ENCODE measurements at places on chromosomes 6 and 20.

GRCh38 chr20:25205277-25206062 lies 10.0 kb downstream of the ENTPD6 start:
- DNase-seq: no peak

DNA sequence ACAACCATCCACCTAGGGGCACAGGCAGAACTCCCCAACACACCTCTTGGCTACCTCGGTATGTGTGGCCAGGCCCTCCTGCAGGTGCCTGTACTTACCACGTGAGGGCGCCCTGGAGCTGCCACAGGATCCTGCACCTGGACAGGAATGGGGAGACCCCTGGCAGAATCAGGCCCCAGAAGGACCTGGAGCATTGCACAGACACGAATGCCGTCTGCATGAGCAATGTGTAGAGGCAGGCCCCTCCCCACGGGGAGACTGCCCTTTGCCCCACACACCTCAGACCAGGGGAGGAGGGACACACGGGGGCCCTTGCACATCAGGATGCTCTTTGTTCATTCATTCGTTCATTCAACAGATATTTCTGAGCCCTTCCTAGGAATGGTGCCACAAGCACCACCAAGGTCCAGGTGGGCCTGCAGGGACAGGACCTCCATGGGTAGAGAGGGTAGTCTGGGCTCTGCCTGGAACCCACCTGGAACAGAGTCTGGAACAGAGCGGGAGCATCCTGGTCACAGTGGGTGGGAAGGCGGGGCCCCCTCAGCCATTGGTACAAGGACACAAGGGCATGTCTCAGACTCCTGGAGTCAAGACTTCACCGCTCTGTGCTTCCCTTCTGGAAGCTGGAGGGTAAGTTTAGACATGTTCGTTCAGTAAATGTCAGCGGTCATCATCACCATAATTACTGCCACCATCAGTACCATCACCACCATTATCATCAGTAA lies 32.3 kb downstream of the YTHDF1 start:
- DNase-seq: peak; percentile 13

- DNase-seq: no peak
Measured at GRCh38 chr6:901696-902460, 208.9 kb upstream of the EXOC2 start.

GRCh38 chr6:168274037-168274952 lies 45.3 kb downstream of the DACT2 start:
- no peak for DNase-seq

DNA sequence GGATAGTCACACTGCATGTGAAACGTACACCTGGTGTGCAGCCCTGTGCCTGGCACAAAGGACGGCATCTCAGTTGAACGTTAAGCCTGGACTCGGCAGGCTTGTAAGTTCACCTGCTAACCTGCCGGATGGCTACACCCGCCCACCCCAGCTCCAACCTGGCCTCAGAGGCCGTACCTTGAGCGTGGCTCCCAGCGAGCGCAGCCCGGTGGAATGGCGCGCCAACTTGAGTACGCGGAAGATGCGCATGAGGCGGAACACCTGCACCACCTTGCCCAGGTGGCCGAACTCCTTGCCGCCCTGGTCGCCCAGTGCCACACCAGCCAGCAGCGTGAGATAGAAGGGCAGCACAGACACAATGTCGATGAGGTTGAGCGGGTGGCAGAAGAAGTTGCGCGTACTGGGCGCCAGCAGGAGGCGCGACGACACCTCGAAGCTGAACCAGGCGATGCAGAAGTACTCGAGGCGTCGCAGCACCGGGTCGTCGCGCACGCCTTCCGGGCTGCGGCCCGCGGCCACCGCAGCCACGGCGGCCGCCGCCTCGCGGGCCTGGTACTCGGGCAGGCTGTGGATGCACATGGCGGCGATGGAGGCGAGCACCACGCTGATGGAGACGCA lies 3.3 kb downstream of the KCNS1 start:
- peak; percentile 39 for DNase-seq

DNA sequence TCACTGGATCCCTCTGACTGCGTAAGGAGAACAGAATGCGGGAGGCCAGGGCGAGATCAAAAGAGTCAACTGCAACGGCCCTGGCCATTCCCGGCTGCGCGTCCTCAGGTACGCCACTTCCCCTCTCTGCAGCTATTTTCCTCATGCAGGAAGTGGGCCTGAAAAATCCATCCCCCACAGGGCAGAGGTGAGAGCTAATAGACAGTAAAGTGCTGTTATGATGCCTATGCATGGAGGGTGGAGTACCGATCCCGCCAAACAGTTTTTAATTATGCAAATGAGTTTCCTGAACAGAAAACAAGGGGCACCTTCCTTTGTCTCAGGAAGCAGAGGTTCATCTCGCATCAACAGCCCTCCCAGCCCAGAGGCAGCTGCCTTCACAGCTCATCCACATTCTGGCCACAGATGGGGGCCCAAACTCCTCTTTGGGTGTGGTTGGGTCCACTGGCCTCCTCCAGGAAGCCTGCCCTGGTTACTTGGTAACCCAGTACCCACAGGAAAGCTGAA lies 9.3 kb downstream of the PREX1 start:
- DNase-seq: no peak

DNA sequence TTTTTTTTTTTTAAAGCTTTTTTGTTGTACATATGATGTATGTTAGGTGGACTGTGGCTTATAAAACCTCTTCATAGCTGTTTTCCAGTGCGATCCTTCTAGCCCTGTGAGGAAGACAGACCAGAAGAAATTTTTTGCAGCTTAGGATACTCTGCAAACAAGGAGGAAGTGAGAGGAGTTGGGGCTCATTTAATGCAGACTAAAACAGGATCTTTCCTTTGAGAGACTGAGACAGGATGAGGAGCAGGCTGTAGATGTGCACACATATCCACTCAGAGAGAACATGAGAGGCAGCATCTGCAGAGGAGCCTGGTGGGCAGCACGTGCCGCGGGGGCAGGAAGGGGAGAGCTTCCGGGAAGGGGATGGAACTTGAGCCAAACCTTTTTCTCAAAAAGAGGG lies 45.7 kb downstream of the PPARD start:
- DNase-seq: no peak

- peak; percentile 65 for DNase-seq
Measured at GRCh38 chr6:135012764-135013163, 41.9 kb downstream of the HBS1L start.

DNA sequence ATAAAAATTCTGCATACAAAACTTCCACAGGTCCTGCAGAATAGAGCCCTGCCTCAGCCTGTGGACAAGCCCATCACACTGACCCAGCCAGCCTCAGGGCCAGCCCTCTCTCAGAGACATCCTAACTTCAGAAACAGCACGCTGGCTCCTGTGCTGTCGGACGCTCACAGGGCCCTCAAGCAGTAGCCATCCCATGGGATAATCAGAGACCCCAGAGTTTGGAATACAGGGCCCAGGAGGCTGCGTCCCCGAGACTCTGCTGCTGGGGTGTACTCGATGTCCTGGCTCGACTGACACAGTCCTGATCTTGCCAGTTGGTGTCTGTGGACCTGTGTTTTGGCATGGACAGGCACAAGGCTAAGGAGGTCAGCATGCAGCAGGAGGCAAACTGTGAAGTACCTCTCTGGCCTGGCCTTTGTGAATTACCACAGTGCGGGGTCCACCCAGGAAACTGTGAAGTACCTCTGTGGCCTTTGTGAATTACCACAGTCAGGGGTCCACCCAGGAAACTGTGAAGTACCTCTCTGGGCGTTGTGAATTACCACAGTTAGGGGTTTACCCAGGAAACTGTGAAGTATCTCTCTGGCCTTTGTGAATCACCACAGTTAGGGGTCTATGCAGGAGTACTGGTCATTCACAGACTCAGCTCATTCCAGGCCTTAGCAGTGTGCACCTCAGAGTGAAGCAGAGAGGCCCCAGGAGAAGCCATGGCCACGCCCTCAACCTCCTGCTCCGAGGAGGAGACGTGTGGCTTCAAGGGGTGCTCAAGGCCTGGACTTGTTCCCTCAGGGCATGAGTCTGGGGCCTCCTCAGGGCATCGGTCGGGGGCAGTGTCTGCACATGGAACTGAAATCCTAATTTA lies 212.4 kb downstream of the SYNDIG1 start:
- no peak for DNase-seq

DNA sequence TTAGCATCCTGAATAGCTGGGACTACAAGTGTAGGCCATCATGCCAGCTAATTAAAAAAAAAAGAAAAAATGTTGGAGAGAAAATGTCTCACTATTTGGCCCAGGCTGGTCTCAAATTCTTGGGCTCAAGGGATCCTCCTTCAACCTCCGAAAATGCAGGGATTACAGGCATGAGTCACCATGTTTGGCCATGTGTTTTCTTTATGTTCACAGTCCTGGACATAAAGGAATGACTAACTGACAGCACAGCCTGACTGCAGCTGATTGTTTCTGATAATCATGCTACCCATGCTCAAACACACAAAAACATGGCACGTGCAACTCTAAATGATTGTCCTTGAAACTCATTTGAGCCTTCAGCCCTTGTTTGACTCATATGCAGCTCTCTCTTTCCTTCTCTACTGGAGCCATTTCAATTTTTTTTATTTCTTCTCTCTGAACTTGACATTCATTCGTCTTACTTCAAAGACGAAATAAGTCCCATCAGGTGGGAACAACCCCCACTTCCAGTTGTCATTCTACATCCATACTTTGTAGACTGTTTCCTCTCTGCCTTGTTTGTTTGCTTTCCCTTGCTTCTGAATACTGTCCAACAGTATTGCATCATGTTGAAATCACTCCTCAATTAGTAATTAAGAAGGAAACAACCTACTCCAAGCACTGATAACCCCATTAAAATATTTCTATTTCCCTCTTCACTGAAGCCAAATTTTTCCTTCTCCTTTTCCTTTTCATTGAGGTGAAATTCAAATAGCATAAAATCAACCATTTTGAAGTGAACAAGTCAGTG lies 413.0 kb downstream of the BMP2 start:
- DNase-seq: peak; percentile 73

DNA sequence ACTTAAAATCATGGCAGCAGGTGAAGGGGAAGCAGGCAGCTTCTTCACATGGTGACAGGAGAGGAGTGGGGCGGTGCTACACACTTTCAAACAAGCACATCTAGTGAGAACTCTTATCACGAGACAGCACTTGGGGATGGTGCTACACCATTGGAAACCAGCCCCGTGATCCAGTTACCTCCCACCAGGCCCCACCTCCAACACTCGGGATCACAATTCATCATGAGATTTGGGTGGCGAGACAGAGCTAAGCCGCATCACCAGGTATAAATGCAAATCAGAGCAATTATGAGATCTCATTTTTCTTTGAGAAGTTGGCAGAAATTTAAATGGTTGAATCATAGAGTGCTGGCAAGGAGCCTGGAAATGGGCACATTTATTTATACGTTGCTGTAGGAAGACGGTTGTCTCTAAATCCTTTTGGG lies 31.4 kb downstream of the IGF2R start:
- DNase-seq: no peak

GRCh38 chr20:51221791-51222408 lies 199.0 kb upstream of the KCNG1 start:
- DNase-seq: peak; percentile 88

DNA sequence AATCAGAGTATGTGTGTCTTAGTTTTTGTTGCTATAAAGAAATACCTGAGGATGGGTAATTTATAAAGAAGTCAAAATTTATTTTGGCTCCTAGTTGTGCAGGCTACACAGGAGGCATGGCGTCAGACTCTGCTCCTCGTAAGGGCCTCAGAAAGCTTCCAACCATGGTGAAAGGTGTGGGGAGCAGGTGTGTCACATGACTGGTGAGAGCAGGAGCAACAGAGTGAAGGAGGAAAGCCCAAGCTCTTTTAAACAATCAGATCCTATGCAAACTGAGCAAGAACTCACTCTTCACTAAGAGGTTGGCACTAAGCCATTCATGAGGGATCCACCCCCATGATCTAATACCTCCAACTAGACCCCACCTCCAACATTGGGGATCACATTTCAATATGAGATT lies 1524.3 kb downstream of the HACE1 start:
- DNase-seq: no peak

DNA sequence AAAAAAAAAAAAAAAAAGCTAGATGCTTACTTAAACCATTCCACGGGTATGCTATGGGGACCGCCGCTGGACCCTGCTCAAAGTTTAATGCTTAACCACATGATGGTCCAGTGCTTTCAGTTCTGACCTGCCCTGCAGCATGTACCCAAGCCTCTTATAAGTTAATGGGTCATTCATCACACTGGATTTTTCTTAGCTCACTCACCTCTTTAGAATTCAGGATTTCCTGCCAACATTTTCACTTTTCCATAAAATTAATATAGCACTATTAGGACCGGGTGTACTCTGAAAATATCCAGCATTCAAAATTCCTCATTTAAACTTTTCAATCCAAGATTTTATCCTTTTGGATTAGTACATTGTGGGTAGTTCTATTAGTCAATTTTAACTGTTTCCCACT lies 140.8 kb downstream of the ALDH8A1 start:
- DNase-seq: peak; percentile 60

DNA sequence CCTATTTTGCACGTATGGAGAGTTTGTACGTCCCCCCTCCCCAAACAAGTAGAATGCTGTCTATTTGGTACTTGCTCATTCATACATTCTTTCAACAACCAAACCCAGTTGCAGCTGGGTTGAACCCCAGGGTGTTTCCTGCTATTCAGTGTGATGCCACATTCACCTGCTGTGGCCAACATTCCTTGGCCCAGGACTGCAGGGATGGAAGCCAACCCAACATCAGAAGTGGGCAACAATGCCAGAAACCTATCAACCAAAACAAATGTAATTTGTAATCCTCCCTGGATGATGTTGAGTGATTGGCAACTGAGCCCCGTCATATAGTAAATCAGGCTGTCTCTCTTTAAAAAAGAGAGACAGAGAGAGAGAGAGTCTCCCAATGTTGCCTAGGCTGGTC lies 8.9 kb downstream of the NT5E start:
- no peak for DNase-seq

- DNase-seq: peak; percentile 32
Measured at GRCh38 chr20:13418263-13419229, 197.5 kb downstream of the ISM1 start.

DNA sequence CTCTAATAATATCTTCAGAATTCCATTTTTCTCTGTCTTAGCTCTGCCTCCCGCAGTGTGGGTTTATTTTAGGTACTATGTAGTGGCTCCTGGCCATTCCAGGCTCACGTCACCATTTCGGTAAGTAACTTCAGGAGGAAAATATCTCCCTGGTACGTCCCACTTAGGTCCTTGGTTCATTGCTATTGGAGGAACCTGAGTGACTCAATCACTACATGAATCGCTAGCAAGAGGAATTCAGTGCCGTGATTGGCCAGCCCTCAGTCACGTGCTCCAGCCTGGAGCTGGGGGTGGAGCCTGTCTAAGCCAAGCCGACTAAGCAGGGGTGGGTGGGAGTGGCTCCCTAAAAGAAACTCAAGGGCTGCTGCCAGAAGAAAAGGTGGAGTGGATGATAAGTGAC lies 67.3 kb upstream of the E2F3 start:
- DNase-seq: no peak

DNA sequence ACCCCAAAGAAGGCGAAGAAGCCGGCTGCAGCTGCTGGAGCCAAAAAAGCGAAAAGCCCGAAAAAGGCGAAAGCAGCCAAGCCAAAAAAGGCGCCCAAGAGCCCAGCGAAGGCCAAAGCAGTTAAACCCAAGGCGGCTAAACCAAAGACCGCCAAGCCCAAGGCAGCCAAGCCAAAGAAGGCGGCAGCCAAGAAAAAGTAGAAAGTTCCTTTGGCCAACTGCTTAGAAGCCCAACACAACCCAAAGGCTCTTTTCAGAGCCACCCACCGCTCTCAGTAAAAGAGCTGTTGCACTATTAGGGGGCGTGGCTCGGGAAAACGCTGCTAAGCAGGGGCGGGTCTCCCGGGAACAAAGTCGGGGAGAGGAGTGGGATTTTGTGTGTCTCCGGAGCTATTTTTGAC lies 69.6 kb downstream of the HFE start:
- no peak for DNase-seq
